ENCODE measurements at places on chromosomes 6 and 20. TPM values are rescaled to one million over a fixed set of nuclear protein-coding genes. Genes with fewer than 3 reads are reported as not detected.
A peak's percentile ranks its signal among the peaks of the same experiment; 100 is the strongest.

The EYA4 gene
- 20.4 TPM for total RNA-seq

The NKX2-2 gene
- not detected for total RNA-seq

GRCh38 chr6:156777577-156778453, 637 bp downstream of the ARID1B start:
- peak; percentile 74 for DNase-seq

DNA sequence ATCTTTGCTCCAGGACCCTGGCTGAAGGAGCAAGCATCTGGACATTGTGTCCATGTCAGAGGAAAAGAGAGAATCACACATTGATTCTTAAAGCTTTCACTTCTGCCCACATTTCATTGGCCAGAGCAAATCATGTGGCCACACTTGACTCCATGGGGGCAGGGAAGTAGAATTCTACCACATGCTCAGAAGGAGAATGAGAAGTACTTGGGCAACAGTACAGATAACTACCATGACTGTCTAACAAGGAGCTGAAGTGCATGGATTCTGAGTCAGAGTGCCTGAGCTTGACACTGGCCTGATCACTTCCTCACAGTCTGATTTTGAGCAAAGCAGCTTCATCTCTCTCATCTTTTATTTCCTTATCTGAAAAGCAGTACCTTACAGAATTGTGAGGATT, 38.6 kb downstream of the GHRH start:
- DNase-seq = no peak

DNA sequence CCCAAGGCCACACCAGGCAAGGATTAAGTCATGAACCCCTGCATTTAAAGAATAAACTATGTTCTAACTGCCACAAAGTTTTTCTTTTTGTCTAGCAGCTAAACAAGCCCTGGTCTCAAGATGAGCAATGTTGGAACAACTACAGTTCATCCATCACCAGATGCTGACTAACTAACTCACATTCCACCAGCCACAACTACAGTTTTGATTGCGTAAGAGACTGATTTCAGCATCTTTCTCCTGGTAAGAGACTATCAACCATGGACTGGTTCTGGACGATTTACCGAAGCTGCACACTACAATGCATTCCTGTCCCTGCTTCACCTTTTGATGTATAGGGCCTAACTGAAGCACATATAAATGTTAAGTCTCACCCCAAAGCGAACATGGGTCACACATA, 43.0 kb downstream of the F13A1 start:
- no peak for DNase-seq

GRCh38 chr6:139277587-139277986, 14.2 kb downstream of the TXLNB start:
- no peak for DNase-seq

DNA sequence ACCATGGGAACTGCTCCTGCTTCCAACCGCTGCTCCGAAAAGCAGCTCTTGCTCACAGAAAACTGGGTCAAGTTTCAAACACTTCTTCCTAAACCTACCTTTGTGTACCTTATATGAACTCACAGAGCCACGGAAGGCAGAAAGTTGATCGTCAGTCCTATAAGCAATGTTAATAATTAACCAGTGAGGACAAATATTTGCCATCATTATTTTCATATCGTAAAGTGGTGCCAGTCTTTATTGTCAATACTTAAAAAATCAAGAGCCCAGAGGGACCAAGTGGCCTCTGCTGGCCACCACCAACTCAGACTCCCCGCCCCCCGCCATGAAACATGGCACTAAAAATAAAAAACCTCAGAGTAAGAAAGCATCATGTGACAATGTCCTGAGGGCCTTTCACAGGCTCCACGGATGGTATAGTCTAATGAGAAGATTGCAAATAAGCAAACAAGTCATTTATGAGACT, 9.1 kb upstream of the PBOV1 start:
- no peak for DNase-seq

GRCh38 chr6:24859132-24859531, 60.4 kb upstream of the ARMH2 start:
- DNase-seq = no peak

GRCh38 chr6:32189742-32190053, 304 bp downstream of the PBX2 start:
- DNase-seq = no peak

DNA sequence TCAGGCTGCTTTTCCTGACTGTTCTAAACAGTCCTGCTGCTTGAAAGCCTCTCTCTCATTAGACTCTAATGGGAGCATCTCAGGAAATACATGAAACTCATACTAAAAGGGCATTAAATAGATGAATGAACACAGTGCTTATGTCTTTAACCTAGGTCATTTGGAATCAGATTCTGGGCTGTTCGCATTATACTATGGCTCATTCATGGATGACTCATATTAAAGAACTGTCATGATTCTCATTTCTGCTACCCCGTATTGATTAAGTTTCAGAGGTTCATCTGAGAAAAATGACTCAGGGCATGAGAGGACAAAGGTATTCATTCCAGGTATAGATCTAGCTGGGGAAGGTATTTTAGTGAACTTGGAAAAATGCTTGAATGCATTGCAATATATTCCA, 335.5 kb downstream of the GJA1 start:
- DNase-seq = no peak

DNA sequence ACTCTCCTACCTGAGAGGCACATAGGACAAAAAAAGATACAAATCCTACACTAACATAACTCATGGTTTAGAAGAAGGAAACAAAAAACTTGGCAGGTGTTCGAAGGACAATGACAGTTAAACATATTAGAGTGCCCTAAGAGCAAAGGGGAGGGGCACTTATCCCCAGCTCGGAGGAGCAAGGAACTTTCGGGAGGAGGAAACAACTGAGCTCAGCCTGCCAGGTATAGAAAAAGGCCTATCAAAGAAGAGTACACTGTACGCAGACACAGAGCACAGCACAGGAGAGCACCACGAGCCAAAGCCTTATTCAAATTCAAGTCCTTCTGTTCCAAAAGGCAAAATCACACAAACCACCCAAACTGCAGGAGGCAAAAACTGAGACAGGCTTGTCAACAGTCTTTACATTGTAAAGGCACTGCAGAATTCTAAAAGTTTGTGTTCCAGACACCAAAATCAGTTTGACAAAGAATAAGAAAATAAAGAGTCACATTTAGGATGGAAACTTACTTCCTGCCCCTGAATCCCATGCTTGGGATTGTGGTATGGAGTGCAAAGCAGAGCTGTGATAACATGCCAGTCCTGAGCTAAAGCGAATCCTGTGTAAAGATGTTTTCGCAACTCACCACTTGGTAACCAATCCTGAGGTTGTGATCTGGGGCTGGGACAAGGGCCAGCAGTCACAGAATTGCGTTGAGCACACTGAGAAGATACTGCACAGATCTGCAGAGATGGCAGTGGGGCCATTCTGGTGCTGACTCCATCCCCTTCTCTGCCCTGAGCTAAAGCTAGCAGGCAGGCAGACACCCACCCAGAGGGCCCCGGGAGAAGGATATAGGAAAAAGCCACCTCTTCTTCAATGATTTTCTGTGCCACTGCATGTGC, 108.6 kb downstream of the CHD6 start:
- DNase-seq = peak; percentile 68
